ENCODE measurements at places on chromosomes 7 and 10.

DNA sequence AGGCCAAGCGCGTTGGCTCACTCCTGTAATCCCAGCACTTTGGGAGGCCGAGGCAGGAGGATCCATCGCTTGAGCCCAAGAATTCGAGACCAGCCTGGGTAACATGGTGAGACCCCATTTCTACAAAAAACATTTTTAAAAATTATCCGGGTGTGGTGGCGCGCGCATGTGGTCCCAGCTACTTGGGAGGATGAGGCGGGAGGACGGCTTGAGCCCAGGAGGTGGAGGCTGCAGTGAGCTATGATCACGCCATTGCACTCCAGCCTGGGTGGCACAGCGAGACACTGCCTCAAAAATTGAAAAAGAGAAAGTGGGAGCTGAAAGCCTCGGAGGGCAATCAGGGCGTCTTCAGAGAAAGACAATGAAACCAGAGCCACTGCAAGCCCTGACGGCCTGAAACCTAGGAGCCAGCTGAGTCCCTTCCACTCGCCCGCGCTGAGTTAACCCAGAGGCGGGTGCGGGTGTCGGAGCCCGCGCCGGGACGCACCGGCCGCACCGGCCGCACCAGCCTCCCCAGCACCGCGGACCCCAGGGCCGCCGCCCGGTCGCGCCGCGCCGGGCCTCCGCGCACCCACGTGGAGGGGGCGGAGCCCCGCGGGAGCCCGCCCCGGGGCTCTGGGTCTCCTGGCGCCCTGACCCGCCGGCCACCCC lies 22.4 kb downstream of the ZFAND2A start:
- no peak for DNase-seq

DNA sequence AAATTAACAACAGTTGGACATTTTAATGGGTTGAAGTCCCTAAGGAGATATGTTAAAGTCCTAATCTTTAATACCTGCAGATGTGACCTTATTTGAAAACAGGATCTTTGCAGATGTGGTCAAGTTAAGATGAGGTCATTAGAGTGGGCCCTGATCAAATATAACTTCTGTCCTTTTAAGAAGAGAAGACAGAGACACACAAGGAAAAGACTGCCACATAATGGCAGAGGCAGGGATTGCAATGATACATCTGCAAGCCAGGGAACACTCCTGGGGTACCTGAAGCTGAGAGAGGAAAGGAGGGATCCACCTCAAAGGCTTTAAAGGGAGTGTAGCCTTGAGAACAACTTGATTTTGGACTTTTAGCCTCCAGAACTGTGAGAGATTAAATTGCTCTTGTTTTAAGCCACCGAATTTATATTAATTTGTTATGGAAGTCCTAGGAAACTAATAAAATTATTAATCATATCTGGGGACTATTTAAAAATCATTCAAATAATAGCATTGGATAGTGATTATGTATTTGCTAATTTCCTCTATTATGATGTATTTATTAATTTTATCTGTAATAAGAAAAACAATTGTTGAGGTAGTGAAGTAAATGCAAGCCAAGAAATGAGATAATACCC lies 700.0 kb upstream of the PCDH15 start:
- DNase-seq = peak; percentile 55

DNA sequence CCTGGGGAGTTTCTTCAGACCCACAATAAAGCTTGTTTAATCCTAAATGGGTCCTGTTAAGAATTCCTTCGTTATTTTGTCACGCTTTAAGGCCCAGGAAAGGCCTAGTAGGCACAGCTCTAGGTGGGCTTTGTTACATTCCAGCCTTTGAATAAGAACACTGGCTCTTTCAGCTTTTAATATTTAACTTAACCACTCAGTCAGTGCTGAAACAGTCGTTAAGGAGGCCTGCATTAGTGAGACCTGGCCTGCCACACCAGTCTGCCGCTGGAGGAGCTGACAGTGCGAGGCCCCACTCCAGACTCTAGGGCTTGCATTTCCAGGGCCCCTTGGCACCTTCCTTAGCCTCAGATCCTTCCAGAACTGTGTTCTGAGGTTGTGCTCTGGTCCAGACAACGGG lies 351.4 kb downstream of the GLRX3 start:
- DNase-seq = no peak

GRCh38 chr7:81005254-81005653 lies 86.4 kb upstream of the SEMA3C start:
- DNase-seq = no peak

GRCh38 chr10:34216348-34216945 lies 598.6 kb downstream of the PARD3 start:
- DNase-seq = no peak

GRCh38 chr10:33661580-33662336 lies 327.3 kb upstream of the NRP1 start:
- no peak for DNase-seq

- no peak for DNase-seq
Observed at GRCh38 chr10:116723428-116724281, 18.7 kb downstream of the HSPA12A start.

DNA sequence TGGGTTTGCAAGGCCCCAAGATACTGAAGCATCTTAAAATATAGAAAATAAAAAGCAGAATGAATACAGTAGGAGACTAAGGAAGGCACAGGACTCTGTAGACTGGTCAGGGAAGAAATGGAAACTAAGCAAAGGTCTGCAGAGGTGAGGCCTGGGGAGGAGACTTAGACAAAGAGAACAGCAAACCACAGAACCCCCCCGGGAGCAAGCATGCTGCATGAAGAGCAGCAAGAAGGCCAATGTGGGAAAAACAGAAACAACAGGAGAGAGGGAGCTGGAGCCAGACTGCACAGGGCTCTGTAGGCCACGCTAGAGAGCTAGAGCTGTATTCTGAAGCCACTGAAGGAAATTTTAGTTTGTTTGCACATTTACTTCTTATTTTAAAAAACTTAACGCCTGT lies 45.7 kb upstream of the ARID5B start:
- DNase-seq = no peak

DNA sequence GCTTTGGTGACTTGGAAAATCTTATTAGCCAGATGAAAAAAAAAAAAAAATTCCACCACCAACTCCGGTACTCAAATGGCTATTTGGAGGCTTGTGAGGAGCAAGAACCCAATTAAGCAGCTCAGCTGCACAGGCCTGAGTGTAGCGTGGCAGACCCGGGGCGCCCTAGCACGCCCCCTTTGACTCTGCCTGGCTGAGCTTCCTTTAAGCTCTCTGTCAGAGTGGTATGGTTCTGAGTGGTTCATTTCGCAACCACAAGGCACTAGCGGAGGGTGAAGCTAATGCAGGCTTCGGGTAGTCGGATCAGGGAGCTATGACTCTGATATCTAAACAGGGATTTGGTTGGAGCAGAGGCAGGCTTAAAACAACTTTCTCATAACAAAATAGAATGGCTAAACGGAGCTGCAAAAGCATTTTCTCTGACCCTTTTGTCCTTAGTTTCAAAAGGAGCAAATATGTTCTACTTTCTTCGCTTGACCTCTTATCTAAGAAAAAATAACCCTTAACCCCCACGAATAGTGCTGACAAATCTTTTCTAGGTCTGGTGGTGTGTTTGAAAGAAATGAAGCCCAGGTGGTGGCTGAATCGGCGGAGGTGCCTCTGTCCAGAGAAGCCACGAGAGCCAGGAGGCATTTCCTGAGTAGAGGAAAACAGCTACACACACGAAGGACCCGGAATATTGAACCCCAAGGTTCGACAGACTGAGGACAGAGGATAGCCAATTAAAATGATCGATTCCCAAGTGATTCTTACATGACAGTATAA lies 285.4 kb upstream of the GLI3 start:
- DNase-seq = no peak

DNA sequence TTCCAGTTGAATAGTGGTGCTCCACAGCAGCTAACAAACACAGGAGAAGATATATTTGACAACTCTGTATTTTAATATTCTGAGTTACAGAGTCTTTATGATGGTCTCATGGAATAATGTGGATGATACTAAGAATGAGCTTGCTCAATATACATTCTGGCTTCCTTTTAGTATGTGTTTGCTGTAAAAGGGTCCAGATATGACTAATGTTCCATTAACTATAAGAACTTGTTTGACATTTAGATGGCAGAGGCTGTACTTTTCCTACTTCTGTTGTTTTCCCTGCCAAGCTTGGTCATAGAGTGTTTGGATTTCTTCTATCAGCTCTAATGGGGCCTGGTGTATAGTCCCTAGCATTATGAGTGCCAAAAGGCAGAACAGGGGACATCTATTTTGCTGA lies 61.5 kb upstream of the GPR22 start:
- DNase-seq = no peak

GRCh38 chr10:66629996-66630395 lies 295.8 kb upstream of the LRRTM3 start:
- no peak for DNase-seq

DNA sequence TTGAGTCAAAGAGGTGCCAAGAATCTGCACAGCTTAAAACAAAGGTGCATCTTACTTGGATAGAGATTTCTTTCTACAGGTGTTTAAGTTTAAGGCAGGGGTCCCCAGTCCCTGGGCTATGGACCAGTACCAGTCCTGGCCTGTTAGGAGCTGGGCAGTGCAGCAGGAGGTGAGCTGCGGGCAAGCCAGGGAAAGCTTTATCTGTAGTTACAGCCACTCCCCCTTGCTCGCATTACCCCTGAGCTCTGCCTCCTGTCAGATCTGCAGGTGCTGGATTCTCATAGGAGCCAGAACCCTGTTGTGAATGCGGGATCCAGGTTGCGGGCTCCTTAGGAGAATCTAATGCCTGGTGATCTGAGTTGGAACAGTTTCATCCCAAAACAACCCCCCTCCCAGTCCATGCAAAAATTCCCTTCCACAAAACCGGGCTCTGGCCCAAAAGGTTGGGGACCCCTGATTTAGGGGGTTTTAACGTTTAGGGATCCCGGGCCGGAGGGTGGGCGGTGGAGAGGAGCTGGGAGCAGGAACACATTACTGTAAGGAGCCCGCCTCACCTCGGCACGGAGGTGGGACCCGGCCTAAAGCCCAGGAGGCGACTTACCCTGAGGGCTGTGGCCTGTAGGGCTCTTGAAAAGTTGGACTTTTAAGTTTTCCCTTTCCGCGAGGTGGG lies 60.2 kb downstream of the ZNF467 start:
- DNase-seq = no peak

- DNase-seq = no peak
Observed at GRCh38 chr7:52863652-52864051, 171.8 kb upstream of the POM121L12 start.

DNA sequence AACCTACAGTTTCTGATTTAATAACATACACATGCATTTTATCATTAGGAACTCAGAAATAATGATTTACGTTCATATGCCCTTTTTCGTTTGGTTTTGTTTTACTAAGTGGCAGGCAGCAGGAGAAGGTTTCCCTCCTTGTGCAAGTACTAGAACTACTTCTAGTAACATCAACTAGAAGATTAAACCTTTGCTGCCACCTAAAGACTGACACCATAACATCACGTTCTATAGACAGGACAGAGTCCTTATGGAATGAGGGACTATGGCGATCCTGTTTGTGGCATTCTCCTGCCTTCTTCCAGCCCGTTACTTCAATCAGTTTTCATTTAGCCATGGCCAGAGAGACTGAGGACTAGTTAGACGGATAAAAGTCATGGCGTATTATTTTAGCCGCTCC lies 53.2 kb downstream of the GAD2 start:
- peak; percentile 18 for DNase-seq

- DNase-seq = peak; percentile 72
Observed at GRCh38 chr10:86671985-86672710, 3.8 kb downstream of the LDB3 start.

GRCh38 chr7:1617957-1618356 lies 48.1 kb upstream of the PSMG3 start:
- no peak for DNase-seq

DNA sequence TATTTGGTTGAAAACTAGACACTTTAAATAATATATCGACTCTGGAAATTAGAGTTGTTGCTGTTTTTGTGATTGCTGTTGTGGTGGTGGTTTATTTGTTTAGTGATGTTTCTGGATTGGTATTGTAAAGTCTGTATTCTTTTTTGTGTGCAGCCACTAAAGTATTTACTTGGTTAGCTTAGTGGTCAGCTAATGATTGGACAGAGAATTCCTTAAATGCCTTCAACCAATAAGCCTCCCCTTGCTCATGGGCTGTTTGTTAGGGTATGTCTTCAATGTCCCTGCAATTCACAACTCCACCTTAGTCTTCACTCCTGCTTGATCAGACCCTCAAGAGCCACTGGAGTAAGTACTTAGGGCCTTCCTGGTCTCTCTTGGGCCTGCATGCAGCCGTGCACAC lies 71.0 kb downstream of the PAXIP1 start:
- DNase-seq = no peak

GRCh38 chr7:78015574-78016260 lies 217.1 kb downstream of the PHTF2 start:
- no peak for DNase-seq

DNA sequence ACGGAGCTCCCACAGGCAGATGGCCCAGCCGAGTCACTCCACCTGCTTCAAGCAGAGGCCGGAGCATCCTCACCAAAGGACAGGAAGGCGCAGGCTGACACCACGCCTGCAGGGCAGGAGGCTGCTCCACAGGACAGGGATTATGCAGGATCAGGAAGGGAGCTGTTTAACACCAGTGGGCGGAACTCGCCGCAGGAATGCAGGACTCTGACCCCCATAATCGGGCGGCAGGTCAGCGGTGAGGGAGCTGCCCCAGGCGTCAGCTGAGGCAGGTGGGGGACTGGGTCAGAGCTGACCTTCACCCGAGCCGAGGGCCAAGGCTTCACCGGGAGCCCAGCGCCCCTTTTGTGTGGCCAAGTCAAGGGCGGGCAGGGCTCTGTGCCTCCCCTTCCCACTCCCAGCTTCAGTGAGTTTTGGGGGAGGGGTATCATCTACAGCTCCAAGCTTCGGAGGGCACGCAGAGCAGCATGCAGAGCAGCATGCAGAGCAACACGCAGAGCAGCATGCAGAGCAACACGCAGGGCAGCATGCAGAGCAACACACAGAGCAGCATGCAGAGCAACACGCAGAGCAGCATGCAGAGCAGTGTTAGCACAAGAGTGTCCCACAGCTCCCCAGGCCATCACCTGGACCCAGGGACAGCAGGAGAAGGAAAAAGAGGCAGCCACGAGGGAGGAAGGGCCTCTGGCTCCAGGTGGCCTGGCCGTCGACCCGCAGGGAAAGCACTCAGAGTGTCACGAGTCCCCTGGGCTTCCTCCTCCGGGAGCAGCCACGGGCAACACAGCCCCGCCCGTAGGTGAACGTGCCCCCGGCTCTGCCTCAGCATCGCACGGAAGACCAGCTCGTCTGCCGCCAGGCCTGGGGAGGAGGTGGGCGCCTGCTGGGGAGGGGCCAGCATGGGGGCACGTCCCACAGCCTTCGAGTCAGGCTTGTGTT lies 151.7 kb upstream of the PPP2R2D start:
- no peak for DNase-seq
